ENCODE measurements at places on chromosomes 11 and 22.

GRCh38 chr22:20977516-20978170 is 4.5 kb upstream of the LZTR1 start:
- no peak for DNase-seq

DNA sequence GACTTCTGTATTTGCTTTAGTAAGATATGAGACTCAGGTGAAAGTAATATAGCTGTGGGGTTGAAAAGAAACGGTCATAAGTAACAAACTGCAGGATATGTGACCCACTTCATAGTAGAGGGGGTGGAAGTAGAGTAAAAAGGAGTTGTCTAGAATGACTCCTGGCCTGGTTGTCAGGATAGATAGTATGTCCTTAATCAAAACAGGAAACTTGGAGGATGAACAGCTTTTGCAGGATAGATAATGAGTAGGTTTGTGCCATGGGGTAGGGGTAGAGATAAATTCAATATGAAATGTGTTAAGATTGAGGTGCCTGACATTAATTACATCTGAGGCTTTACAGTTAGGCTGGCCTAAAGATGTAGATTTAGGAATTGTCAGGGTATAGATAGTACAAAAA is 47.0 kb upstream of the B3GNT6 start:
- no peak for DNase-seq

- DNase-seq: no peak
Measured at GRCh38 chr22:44947049-44947448, 62.8 kb downstream of the PHF21B start.

DNA sequence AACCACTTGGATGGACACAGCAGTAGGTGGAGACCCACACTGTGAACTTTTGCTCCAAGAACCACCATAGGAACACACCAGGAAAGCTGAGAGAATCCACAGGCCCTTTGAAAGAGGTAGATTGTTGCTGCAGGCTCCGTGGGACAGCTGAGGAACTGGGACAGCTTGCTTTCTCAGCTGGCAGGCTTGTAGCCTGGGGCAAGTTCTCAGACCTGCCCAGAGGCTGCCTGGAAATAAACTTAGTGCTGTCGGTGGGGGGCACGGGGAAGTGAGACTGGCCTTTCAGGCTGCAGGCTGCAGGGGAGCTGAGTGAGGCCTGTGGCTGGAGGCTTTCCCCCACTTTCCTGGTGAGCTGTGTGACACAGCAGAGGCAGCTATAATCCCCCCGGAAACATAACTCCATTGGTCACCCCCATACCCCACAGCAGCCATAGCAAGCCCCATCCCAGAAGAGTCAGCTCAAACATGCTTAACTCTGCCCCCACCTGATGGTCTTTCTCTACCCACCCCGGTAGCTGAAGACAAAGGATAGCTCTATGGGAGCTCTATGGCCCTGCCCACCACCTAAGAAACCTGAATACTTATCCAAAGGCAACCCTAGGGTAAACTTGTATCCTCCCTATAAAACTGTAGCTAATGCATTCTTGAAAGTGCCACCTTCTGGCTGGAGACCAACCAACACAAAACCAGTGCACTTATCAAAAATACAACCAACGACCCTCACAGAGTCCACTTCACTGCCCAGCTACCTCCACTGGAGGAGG is 21.4 kb upstream of the ACRV1 start:
- no peak for DNase-seq

All from activated CD8-positive, alpha-beta memory T cell treated with anti-CD3 and anti-CD28 coated beads, Interleukin-2, amount 10 ng/mL, durations not matched to agents 7 days and 5 days (primary cell).